ENCODE measurements at places on chromosomes 3 and 15.

DNA sequence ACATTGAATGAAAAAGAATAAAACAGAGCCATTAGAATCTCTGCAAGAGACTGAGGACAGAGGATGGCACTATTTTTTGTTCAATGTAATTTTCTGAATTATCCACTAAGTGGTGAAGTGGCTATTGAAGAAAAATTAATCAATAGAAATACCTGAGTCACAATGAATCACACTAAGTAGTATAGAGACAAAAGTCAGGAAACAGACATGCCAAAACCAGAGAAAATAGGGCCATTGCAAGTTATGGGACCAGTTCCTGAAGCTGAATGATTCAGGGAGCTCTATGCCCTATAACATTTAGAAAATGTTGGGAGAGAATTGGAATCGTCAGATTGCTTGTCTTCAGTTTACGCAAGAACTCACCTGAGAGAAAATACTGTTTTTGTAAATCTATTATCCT, 1103.2 kb upstream of the ALCAM start:
- no peak for DNase-seq

GRCh38 chr3:108093616-108094015, 2.8 kb upstream of the CD47 start:
- DNase-seq = no peak

- DNase-seq = no peak
These were observed 30.9 kb downstream of the C3orf18 start for GRCh38 chr3:50536471-50537180.

DNA sequence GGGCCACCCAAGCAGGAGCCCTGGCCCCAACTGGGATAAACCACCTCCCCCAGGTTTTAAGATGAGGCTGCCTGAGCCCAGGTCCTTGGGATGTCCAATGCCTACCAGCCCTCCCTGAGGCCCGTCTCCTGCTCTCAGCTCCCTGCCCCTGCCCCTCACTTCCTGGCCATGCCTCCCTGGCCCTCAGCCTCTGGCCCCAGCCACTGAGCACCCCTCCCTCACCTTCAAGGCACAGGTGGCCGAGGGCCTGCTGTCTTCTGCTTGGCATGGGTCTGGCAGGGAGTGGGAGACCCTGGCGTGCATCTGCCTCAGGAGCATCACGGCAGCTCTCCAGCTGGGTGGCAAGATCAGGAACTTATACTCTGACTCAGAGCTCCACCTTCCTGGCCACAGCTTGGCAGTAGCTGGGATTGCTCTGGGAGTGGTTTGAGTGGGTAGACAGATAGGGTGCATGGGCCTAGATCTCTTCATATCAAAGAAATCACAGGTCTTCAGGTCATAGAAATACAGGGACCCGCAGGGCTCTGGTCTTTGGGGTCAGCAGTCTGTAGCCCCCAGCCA, at the start of gene PLA2G4E:
TSS of gene PLA2G4E (minus strand) at position 330 of the 561 bp plus-strand sequence. CDS start at position 318, 12 bp downstream.
- DNase-seq = no peak

DNA sequence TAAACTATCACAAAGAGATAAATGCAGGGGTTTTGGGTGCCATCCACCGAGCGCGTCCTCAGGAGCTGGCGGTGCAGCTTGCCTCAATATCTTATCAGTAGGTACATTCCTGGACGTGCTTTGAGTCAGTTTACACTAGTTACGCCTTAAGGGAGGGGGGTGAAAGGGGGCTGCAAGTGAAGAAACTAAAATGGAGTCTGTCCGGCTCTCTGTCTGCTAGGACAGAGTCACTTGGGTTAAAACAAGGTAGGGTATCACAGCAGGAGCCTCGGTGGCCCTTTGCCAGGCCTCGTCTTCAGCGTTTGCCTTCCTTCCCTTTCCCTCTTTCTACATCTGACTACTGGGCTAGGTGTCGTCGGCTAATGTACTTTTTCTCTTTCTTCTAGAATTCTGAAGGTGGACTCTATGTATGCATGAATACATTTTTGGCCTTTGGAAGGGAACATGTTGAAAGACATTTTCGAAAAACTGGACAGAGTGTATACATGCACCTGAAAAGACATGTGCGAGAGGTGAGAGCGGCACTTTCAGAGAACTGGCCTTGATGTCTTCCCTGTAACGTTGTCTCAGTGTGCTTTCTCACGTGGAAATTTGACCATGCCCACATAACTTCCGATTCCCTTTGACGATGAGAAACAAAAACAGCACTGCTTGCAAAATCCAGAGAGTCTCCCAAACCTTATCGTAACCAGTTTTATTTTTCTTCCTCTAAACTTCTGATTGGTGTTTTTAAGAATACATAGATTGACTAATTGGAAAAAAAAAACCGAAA, 28.8 kb downstream of the USP13 start:
- DNase-seq = peak; percentile 89

GRCh38 chr3:98454929-98455328, 8.1 kb upstream of the OR5K1 start:
- DNase-seq = no peak

GRCh38 chr3:196513697-196514349, 1.3 kb downstream of the SMCO1 start:
- peak; percentile 28 for DNase-seq

- no peak for DNase-seq
These were observed 128.3 kb downstream of the ULK4 start for GRCh38 chr3:41833628-41834027.

DNA sequence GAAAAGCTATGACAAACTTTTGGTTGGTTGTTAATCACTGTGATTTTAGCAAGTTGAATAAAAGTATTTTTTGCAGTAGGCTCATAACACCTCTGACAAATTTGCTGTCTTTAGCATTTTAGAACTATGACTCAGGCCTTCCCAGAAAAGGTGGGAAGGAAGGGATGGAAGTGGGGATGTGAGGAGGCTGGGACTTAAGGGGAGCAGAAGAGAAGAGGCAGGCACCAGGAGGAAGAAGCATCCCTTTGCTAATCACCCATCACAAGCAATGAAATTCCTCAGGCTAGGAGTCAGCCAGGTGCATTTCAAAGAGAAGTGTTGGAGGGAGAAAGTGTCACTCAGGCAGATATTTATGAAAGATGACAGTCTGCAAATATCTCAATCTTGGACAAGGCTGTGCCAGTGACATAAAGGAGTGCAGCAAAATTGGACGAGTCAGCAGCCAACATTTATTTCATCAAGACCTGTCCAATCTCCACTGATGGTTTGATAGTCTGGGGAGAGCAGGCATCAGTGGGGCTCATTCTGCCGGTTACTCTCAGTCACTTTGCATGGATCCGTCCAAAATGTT, 337.3 kb upstream of the ARRDC4 start:
- no peak for DNase-seq

- DNase-seq = peak; percentile 59
These were observed 100.0 kb downstream of the THBS1 start for GRCh38 chr15:39680868-39681267.

DNA sequence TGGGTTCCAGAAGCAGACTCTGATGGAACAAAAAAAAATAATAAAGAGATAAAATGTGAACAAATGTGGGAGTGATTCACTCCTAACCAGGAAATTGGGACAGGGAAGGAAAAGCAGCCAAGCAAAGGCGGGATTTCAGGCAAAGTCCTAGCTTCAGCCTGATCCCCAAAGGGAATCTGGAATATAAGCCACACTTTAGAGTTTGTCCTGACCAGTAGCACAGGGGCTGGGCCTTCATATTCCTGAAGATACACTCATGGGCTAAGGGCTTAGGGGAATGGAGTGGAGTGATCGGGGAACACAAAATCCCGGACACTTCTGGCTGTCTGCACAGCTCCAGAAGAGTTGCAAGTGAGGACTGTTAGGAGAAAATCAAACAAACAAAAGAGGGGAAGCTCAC, 135.0 kb upstream of the COL8A1 start:
- peak; percentile 42 for DNase-seq

GRCh38 chr3:99817437-99818240, at the start of gene CMSS1:
Gene CMSS1, plus strand, starts transcription at chr3:99817862.
- peak; percentile 93 for DNase-seq

GRCh38 chr3:152026033-152026556, 152.7 kb downstream of the SUCNR1 start:
- peak; percentile 85 for DNase-seq

DNA sequence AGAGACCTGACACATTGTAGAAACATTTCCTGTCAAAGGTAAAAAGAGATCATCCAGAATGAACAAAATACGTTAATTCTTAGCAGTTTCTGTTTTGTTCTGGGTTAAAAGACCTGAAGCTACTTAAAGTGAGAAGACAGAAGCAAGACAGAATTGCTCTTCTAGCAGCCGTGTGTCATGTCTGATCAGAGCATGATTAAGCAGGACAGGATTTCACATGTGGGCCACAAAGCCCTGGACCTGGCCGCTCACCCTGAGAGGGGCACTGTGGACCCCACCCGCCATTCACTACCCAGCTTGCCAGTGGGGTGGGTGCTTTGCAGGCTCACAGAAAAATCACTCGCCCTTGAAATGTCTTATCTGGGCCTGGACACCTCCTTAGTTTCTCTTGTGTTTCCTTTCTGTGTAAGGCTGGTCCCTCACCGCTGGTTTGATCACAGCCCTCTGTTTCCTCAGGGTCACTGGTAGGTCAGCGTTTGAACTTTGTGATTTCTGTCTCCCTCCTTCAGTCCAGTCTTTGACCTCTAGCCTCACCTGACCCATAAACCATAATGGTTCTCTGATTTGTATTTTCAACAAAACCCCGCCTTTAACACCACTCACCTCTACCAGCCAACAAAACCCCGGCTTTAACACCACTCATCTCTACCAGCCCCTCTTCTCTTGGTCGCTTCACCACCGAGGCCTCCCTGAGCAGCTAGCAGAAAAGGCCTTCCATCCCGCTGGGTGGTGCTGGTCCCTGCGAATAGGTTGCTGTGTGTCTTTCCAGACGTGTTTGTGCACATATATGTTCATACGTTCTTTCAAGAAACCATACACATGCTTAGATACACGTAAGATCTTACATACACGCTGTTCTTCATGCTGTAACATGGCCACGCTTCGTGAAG, 185.0 kb downstream of the OR4M2 start:
- DNase-seq = no peak

GRCh38 chr3:78736863-78737262, 1030.9 kb downstream of the ROBO1 start:
- peak; percentile 11 for DNase-seq

- DNase-seq = no peak
These were observed 297.7 kb downstream of the GBE1 start for GRCh38 chr3:81463781-81464180.

- peak; percentile 84 for DNase-seq
These were observed 282.0 kb upstream of the VEPH1 start for GRCh38 chr3:157785102-157785826.

DNA sequence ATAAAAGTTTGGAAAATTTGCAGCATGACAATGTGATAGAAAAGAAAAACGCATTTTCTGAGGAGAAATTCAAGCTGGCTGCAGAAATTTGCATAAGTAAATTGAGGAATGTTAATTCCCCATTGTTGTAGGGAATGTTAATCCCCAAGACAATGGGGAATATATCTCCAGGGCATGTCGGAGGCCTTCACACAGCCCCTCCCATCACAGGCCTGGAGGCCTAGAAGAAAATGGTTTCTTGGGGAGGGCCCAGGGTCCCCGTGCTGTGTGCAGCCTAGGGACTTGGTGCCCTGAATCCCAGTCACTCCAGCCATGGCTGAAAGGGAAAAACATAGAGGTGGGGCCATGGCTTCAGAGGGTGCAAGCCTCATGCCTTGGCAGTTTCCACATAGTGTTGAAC, 101.1 kb downstream of the BOC start:
- DNase-seq = no peak

- DNase-seq = no peak
These were observed 87.0 kb downstream of the CFAP44 start for GRCh38 chr3:113354307-113354706.

DNA sequence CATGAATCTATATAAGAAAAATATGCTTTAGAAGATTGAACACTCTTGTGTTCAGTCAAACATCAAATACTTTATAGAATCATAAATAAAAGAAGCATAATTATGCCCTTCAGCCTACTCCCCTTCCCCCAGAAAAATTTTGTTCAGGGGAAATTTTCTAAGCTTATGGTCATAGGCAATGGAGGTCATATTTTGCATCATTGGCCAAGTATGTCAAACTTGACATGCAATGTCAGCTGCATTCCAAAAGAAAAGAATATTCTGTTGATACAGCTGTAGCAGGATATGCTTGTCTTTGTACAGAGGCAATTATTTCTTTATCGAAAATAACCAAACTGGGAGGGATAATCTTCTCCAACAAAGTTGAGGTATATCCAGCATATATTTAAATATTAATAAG, 328.2 kb downstream of the ZIC1 start:
- no peak for DNase-seq

- DNase-seq = no peak
These were observed 13.2 kb upstream of the TMEM158 start for GRCh38 chr3:45239254-45239653.

GRCh38 chr15:73637527-73637926, 4.3 kb upstream of the NPTN start:
- peak; percentile 48 for DNase-seq

DNA sequence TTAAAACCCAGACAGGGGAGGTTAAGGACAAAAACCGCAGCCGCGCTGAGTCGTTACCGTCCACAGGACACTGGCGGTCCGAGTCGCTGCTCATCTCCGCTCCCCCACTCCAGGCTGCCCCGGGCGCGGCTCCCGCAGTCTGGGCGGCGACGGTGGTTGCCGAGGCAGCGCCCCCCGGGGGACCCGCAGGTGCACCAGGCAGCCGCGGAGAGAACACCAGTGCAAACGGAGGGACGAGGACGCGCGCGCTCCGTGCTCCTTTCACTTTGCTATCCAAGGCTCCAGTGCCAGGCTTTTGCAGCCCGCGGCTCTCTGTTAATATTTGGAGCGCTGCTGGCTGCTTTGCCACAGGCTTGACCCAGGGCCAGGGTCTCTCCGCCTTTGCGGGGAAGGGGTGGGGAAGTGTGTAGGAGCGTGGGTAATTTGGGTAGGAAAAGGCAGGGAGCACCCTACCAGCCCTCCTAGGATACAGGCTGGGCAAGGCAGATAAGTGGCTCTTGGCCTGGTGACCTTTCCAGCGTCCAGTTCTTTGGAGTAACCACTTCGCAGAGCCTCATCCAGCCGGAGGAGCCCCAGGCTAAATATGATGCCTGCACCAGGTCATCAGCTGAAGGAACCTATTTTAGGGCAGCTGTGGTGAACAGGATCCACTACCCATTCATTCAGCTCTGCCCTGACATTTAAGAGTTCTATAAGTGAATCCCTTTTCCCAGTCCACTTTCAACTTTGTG, at the start of gene GADL1:
TSS of gene GADL1 (minus strand) at position 141 of the 731 bp plus-strand sequence. CDS start at position 94, 47 bp downstream.
- peak; percentile 10 for DNase-seq

- no peak for DNase-seq
These were observed 52.0 kb downstream of the VPS8 start for GRCh38 chr3:184864000-184864399.

GRCh38 chr15:70892912-70893560, 410 bp downstream of the LRRC49 start:
- DNase-seq = peak; percentile 68

DNA sequence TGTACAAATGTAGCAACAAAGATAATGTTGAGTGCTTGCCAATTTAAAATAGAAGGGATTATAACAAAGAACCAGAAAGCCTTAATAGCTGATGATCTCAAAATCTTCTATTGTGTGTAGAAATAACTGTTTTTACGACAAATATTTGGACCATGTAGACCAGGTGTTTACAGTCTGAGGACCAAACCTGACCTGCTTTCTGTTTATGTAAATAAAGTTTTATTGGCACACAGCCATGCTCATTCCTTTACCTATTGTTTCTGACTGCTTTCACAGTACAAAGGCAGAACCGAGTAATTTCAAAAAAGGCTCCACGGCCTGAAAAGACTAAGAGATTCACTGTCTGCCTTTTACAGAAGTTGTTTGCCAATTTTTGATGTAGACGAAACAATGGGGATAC, 91.8 kb downstream of the GOLIM4 start:
- DNase-seq = no peak

- peak; percentile 75 for DNase-seq
These were observed 7.1 kb downstream of the COL8A1 start for GRCh38 chr3:99645277-99646106.

- DNase-seq = peak; percentile 36
These were observed 82.0 kb downstream of the LYSMD4 start for GRCh38 chr15:99651023-99651807.

GRCh38 chr15:62254137-62254934, 89.3 kb upstream of the C2CD4B start:
- peak; percentile 50 for DNase-seq

Measured in fibroblast of villous mesenchyme (primary cell).